Eye (tissue), 1 donor: ENCODE measurements at places on chromosomes 16 and 17.

- peak; percentile 75 for DNase-seq
These were observed 29.6 kb upstream of the PHOSPHO1 start for GRCh38 chr17:49260011-49260816.

DNA sequence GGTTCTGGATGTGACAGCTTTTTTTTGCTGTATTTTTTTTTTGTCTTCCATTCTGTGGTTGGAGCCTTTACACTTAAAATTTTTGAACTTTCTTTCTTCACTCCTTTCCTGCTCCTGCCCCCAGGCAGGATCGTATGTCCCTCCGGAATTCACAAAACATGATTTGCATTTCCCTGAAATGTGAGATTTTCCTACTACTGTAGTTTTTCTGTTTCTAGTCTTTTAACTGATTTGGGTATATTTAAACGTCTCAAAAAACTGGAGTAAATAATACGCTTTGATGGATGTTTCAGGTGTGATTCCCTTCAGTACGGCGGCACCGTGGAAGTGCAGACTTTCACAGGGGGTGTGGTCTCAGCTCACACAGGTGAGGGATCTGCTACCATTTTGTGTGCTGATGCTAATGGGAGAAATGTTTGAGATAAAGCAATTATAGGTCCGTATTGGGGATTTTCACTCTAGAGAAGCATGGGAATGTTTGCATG, 686 bp downstream of the SRCAP start:
- DNase-seq, result no peak

GRCh38 chr16:1469693-1470201, 5.1 kb downstream of the CLCN7 start:
- peak; percentile 62 for DNase-seq

DNA sequence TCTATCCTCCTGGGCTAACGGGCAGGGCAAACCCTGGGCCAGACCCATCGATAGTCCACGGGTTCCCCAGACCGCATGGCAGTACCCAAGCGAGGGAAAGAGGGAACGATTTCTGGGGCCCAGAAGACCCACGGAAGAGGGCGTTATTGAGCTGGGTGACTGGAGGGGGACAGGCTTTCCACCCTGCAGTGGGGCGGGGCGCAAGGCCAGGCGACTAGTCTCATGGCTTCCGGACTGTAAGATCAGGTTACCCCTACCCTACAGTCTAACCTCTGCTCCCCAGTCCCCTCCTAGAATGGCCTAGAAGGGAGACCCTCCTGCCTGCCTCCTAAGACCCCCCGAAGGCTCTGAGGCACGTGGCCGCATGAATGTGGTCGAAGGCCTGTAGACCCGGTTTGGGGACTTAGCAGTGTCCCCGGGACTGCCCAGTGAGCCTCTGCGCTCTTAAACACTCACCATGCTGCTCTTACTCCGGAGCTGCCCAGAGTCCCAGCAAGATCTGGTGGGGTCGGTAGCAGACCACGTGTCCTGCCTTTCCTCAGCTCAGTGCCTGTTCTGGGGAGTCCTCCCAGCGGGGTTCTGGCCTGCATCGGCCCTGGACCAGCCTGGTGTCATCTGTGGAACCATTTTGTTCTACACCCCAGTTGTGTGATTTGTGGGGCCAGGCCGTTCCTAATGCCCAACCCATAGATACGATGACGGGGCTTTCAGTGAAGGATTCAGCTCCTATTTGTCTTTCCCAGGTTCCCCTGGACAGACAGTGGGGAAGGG, 13.2 kb upstream of the AURKB start:
- DNase-seq, result peak; percentile 81

GRCh38 chr17:48126532-48126850, 18.9 kb downstream of the SNX11 start:
- DNase-seq, result no peak
